ENCODE measurements at places on chromosomes 5 and 9. TPM values are rescaled to one million over a fixed set of nuclear protein-coding genes. Genes with fewer than 3 reads are reported as not detected.
A peak's percentile ranks its signal among the peaks of the same experiment; 100 is the strongest.

DNA sequence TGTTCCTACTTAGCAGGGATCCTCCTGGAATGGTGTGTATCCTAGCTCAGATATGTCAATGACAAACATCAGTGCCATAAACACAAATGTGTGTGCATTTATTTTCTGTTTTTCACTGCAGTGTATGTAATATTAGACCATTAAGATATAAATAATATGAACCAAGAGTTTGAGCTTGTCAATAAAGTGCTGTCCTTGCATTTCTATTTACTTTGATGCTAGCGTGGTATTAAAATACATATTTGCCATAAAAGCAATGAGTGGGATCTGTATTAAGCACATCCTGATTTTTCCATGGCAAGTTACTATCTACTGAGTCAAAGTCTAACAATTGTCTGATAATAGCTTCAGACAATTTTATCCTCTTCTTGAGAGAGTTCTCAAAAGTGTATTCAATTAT, 157.6 kb downstream of the DIRAS2 start:
- no peak for DNase-seq

GRCh38 chr5:170313344-170313743, 15.8 kb upstream of the LCP2 start:
- no peak for DNase-seq

- no peak for DNase-seq
These were observed 34.9 kb downstream of the ALDH1A1 start for GRCh38 chr9:72917892-72918509.

The ITK gene
- 0.41 TPM for total RNA-seq

DNA sequence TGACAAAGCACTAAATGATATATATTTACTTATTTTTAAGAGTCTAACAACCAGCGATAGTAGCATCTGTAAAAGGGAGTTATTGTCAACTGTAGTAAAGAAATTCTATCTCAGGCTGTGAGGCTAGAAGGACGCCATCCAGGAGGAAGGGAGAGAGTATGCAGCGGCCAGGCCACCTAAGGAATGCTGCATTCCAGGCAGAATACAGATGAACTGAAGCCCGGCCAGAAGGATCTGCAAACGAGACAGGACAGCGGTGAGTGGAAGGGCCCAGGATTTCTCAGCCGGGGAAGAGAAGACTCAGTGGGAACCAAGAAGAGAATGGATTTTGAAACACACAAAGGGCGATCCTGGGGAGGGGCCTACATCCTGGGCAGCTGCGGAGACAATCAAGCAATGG, 7.4 kb downstream of the RETREG1 start:
- DNase-seq, result no peak

DNA sequence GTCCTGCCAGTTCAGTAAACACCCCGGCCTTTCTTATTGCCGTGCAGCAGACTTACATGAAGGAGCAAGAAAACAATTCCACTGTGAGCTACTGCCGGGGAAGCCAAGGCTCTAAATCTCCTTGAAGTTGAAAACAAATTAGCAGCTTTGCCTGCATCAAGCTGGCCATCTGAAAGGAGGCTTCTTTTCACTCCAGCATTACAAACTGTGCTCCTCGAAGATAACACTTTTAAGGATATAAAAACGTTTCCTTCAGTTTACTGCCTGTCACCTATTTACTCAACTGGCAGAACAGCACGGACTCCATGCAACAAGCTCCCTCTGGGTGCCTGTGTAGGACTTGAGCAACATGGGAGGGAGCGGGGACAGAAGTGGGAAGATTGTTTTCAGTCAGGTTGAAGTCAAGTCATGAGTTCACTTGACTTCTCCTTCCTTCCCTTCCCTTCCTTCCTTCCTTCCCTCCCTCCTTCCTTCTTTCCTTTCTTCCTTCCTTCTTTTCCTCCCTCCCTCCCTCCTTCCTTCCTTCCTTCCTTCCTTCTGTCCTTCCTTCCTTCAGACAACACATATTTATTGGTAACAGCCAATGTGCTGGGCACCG, 67.4 kb downstream of the ZNF608 start:
- peak; percentile 25 for DNase-seq
